ENCODE measurements at places on chromosomes 1 and 21.
A peak's percentile ranks its signal among the peaks of the same experiment; 100 is the strongest.

- no peak for DNase-seq
Observed at GRCh38 chr1:233569636-233570035, 44.3 kb upstream of the KCNK1 start.

GRCh38 chr1:14138135-14138506 is 438.1 kb downstream of the PRDM2 start:
- no peak for DNase-seq

DNA sequence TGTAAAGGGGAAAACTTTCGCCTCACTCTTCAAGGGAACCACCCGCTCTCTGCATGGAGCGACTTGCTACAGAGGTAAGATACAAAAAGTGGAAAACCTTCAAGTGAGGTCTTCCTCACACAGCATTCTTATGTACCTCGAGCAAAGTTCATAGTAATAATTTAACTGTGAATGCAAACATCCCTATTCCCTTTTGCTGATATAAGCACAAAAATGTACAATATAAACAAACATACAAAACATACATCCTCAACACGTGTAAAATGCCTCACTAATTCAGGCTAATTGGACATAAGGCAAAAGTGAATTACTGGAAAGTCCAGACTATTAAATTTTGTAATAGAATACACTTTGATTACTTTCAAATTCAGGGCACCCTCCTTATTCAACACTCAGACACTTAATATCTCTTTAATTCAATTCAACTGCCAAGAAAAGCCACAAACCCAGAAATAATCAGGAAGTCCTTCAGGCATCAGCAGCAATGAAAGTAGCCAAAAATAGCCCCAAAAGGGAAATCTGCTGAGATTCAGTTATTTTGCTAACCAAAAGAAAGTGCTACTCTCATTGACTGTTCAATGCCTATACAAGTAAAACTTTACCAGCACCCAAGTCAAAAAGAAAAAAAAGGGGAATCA is 15.2 kb upstream of the LMX1A start:
- no peak for DNase-seq

DNA sequence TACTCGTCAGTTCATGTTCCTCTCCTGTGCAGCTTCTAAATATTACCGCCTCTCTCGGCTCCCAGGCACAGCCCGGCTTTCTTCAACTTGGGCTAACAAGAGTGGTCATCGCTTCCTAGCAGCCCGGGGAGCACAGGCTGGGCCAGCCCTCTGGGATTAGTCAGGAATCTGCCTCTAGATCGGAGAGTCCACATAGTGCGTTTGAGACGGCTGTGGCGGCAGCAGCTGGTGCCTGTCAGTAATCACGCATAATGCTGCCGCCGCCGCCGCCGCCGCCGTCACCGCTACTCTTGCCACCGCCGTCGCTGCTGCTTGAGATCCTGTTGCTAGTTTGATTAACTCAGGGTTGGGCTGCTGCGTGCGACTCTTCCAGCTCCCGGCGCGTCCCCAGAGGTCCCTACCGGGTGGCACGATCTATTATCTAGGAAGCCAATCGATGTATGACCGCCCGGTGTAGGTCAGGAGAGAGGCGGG is at the start of gene RXRG:
TSS of gene RXRG (minus strand) at position 230 of the 474 bp plus-strand sequence. CDS start 233 bp downstream, outside the sequence.
- DNase-seq, result peak; percentile 79

DNA sequence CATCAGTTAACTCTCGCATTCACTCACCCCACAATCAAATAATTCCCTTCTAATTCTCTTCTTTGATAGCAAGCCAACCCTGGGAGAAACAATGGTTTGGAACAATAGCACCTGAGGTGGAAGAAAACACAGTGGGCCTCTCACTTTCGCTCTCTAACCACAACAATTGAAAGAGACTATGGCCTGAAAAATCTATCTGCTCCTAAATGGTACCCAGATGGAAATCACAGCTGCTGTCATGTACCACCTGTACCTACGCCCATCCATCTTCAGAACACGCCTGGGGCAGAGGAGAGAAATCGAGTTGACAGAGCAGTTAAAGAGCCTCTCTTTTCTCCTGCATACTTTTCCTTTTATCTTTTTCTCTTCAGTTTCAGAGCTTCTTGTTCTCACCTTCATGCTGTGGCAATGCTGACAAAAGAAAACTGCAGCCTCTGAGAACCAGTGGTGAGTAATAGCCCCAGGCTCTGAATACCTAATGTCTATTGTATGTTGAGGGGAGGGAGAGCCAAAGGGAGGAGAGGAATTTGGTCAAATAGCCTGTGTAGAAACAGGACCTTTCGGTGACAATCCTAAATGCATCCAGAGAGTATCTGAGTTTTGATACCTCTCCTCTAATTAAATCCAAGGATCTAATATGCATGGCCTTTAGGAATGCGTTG is 57.7 kb downstream of the ZC3H11B start:
- DNase-seq, result peak; percentile 8

GRCh38 chr1:18434041-18434440 is 46.7 kb upstream of the KLHDC7A start:
- no peak for DNase-seq

GRCh38 chr1:39413902-39414528 is 77.4 kb upstream of the BMP8A start:
- DNase-seq, result no peak

GRCh38 chr1:177927021-177927596 is 42.7 kb downstream of the SEC16B start:
- DNase-seq, result no peak

- DNase-seq, result no peak
Observed at GRCh38 chr1:228048120-228048519, 34.4 kb upstream of the ARF1 start.

DNA sequence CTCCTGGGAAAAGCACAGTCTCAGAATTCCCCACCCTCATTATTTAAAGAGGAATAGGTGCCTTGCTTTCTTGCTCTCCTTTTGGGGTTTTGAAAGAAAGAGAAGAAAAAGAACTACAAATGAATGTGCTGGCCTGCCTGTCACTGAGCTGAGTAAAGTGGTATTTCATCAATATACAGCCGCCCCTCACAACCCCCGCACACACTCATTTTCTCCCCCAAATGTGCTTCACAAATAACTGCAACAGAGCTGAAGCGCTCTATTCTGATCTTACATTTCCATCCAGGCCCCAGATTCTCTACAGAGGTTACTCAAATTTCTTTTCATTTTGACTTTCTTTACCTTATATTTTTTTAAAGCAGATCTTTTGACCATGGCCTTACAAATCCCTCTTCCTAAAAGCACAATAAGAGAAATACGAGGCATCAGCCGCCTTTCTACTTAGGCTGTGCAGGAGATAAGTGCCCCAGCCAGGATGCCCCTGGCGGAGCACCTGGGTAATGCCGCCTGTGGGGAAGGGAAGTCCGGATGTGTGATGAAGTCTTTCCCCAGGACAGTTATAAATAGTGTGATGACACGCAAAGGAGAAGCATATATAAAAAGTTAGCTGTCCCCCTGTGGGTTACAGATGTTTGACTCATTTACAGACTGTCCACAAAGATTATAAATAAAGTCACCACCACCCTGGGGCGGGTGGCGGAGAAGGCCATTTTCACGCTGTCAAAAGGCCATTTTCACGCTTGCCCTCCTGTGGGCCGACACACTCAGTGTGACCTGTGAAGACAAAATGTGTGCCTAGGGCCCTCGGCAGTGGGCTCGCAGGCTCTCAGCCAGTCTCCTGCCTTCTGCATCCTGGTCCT is 6.5 kb downstream of the KCNN3 start:
- DNase-seq, result no peak

DNA sequence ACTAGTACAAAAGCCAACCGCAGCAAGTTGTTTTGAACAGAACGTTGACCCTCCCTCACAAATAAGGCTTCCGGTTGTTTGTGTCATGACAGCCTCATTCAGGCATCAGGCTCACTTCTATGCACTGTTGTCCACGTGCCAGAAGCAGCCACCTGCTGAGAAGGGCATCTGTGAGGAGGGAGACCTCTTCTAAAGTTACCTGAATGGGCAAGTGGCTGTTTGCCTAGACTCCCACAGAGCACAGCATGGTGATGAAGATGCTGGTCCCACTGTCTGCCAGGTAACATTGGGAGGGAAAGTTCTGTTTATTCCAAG is 176.1 kb downstream of the CLIC6 start:
- DNase-seq, result peak; percentile 66

GRCh38 chr1:153648000-153648643 is 10.4 kb upstream of the SNAPIN start:
- no peak for DNase-seq

GRCh38 chr1:177021687-177022086 is 142.8 kb downstream of the ASTN1 start:
- no peak for DNase-seq

GRCh38 chr1:66211521-66211920 is 322.4 kb upstream of the SGIP1 start:
- DNase-seq, result no peak

DNA sequence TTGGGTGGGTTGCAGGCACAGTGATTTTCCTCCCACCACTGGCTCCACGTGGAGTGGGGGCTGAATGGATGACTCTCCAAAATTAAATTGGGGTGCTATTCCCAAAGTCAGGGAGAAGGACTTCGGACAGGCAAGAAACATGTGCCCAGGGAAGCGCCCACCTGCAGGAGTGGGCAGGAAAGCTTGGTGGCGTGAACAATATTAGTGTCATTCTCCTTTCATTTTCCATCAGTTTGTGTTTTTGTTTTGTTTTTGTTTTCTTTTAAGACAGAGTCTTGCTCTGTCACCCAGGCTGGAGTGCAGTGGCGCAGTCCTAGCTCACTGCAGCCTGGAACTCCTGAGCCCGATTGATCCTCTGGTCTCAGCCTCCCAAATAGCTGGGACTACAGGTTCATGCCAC is 30.1 kb downstream of the TOMM20 start:
- no peak for DNase-seq

Data from NCI-H1417 (cell line).